NCI-H446 treated with DMSO at 0.1 percent for 48 hours (cell line): ENCODE measurements at places on chromosomes 11 and 22.

DNA sequence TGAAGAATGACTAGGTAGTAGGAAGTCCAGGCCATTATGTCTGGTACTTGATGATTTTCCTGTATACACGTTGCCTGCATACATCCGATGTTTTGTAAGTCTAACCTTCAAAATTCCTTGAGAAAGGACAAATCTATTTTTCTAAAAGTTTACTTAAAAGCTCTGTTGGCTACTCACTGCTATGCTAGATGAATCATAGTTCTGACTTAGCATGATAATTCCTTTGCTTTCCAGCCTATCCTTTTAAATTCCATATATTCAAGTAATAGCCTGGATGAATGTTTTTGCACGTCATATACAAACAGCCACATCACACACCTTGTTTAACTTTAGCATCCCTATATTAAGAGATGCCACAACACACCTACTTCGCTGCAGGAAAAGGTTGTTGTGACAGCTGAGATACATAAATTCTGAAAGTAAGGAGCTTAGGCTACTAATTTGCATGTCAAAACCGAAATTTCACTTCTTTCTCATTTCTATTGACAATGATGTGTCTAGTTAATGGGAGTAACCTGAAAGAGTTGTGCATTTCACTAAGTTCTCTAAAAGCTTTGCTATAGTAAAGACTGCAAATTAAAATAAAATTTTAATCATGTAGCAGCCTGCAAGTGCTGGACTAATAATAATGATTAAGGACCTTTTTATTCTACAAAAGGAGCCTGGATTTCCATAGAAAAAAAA, 1116.4 kb downstream of the JRKL start:
- DNase-seq = no peak

- peak; percentile 81 for DNase-seq
These were observed 157.3 kb upstream of the TRPC6 start for GRCh38 chr11:101741061-101741460.

DNA sequence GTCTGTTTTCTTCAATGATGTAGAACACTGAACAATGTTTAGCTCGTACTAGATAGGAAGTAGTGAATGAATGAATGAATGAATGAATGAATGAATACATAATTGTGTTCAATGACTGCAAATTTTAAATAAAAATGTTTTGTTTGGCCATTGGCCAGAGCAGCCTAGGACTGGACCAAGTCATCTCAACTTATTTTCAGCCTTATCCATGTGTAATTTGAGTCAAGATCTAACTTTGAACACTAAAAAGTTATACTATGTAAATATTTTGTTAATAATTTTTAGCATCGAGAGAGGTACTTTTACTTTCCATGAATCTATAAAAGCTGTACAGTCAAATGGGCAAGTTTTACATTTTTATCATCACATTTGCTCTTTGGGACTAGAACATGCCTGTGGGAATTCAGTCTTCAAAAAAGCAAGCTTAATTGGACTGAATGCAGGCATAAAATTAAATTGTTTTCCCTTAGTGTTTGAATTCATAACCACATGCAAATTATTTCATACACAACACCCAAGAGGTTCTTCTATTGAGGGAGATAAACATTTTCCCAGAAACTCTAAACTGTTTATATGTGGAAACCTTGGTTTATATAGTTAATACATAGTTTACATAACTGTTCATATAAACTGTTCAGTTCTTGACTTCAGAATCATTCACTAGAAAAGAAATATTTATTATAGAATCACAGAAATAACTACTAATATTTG, 222.1 kb upstream of the ANO3 start:
- DNase-seq = no peak

DNA sequence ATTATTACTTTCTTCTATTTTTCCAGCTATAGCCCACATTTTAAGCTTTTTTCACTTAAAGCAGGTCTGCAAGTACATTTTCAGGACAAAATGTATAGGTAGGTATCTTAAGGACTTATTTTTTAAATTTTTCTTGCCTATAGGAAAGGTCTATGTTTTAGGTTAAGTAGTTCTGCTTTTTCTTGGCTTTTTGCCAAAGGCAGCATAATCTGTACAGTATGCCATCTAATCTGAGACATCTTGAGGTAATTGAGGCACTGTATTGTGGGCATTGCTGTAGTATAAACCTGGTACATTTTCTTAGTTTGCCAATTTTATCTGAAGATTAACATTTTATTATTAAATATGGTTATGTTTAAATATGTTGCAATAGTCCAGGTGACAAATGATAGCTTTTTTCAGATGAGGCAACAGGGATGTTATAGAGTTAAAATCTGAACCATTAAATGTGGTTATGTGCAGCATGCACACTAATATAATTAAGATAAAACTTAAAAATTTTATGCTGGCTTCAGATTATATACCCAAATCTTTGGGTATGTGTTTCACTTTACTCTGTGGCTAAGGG, 42.9 kb downstream of the QSER1 start:
- DNase-seq = no peak

GRCh38 chr11:129414144-129414872, 38.7 kb downstream of the BARX2 start:
- no peak for DNase-seq

- DNase-seq = peak; percentile 60
These were observed at the start of gene RTCB for GRCh38 chr22:32411829-32412592. TSS of gene RTCB (minus strand) at chr22:32412247. CDS start at chr22:32412156, 91 bp downstream.

DNA sequence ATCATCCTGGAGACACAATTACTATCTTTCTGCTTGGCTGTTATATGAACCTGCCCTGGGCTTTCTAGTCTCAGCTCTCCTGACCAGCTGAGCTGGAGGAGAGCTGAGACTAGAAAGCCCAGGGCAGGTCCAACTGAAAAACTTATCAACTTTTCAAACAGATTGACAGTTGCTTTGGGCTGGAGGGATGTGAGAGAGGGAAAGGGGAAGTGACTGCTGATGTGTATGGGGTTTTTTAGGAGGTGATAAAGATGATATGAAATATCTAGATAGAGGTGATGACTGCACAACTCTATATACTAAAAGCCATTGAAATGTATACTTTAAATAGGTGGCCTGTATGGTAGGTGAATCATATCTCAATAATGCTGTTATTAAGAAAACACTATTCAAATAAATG, 60.2 kb upstream of the CHRM4 start:
- no peak for DNase-seq

DNA sequence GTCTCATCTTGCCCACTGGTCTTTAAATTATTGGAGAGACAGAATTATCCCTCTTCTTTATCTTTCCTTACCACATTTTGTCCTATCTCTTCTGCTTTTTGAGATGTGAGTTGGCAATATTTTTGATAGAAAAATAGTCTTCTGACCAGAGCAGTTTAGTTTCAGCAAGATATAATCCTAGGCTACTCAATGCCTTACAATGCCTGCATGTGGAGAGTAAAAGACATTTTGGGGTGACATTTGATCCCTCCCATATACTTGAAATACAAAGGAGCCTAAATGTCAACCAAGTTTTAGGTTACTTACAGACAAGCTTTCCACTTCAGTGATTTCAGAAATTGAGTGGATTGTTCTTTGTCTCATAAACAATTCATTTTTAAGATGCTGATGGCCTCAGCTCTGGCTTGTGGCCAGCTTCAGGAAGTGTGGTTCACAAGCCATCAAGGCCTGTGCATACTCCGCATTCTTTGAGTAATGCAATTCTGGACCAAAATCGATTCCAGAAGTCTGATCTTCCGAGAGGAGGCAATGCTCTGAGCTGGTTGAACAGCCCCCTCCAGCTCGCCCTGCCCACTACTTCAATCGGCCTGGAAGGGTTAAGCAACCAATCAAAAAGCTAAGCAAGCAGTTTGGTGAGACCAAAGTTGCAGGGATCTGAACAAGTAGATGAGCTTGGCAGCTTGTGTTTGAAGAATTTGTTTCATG, 274.4 kb downstream of the BLID start:
- DNase-seq = no peak

GRCh38 chr11:67680696-67681470, 6.5 kb upstream of the ALDH3B2 start:
- DNase-seq = no peak

DNA sequence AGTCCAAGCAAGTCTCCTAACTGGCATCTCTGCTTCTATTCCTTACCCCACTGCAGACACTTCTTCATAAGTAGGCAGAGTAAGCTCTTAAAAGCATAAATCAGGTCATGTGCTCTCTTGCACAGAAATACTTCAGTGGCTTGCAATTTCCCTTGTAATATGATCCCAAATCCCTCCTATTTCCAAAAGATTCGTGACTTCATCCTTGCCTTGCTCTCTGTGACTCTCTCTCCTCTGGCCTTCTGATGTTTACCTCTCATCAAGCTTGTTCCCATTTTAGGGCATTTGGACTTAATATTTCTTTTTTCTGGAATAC, 37.4 kb upstream of the NCR3LG1 start:
- no peak for DNase-seq

- peak; percentile 90 for DNase-seq
These were observed 6.3 kb downstream of the CEND1 start for GRCh38 chr11:783581-784015.

DNA sequence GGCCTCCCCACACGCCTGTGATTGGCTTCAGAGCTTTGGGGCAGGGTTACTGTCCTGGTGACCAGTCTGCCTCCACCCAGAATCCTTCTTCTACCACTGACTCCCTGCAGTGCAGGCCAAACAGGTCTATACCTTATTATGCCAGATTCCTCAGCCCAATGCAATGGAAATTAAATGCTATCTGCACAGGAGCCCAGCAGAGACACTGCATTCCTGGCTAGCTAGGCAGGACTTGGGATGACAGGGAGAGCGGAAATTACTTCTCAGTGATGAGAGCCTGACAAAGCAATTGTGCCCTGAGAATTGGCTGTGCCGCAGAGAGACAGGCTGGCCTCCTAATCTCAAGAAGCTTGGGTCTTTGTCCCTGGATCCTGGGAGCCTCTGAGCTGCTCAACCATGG, 143.8 kb upstream of the NCAM1 start:
- no peak for DNase-seq
